ENCODE measurements at places on chromosomes 12 and 14.

- no peak for DNase-seq
Measured at GRCh38 chr14:64800000-64800399, 79.7 kb downstream of the SPTB start.

DNA sequence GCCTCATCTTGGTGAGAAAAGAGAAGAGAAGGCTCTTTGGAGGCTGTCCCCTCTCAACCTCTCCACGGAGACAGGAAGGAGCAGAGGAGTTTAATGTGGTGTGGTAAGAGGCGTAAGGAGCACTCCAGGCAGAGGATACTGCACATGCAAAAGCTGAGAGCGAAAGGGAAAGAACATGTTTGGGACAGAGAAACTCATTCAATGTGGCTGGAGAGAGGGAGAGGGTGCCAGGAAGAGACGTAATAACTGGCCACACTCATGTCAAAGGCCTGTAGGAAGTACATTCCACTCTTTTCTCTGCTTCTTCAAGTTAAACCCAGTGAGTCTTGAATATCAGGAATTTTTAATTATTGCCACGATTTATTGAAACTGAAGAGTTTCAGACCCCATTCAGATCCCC is 12.0 kb downstream of the VDR start:
- no peak for DNase-seq

GRCh38 chr14:50875359-50876070 is 3.7 kb downstream of the ABHD12B start:
- DNase-seq, result peak; percentile 77

DNA sequence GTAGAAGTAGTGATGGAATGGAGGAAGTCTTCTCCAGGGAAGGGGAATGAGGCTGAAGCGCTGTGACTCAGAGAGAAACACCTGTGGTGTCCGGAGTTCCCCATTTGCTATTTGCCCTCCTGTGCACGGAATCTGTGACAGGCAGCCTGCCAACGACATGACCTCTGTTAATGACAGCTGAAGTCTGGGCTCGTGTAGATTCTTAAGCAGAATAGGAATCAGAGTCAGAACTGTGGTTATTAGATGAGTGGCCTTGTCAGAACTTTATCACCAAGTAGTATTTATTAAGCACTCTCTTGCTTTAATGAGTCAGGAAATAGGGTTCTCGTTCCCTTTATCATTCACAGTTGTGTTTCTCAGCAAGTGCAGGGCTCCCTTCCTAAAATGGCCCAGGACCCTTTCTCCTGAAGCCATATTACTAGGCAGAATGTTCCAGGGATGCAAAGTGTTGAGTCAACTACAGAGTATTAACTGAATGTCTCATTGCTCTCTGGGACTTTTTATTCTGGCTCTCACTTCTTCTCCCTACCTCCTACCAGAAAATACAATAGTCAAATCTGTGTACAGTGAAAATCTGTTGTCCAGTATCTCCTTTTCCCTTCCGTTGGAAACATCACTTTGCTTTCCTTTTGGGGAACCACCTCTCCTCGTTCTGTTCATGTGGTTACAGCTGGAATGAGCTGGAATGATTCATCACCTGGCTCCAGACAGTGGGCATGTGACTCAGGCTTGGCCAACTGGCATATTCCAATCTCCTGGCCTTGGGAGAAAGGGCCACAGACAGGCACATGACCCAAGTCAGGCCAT is 77.8 kb upstream of the MAX start:
- peak; percentile 58 for DNase-seq

- DNase-seq, result no peak
Measured at GRCh38 chr14:95668235-95668772, 17.9 kb upstream of the TCL1B start.

GRCh38 chr14:61616524-61617185 is 78.7 kb upstream of the HIF1A start:
- DNase-seq, result no peak

DNA sequence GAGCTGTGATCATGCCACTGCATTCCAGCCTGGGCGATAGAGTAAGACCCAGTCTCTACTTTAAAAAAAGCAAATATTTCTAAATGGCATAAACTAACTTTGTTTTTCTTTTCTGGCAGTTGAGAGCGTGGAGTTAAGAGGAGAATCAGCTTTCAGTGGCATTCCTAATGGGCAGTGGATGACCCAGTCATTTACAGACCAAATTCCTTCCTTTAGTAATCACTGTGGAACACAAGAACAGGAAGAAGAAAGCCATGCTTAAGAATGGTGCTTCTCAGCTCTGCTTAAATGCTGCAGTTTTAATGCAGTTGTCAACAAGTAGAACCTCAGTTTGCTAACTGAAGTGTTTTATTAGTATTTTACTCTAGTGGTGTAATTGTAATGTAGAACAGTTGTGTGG is 21.2 kb downstream of the TDG start:
- no peak for DNase-seq

GRCh38 chr12:71393625-71394024 is 46.0 kb upstream of the LGR5 start:
- DNase-seq, result no peak

DNA sequence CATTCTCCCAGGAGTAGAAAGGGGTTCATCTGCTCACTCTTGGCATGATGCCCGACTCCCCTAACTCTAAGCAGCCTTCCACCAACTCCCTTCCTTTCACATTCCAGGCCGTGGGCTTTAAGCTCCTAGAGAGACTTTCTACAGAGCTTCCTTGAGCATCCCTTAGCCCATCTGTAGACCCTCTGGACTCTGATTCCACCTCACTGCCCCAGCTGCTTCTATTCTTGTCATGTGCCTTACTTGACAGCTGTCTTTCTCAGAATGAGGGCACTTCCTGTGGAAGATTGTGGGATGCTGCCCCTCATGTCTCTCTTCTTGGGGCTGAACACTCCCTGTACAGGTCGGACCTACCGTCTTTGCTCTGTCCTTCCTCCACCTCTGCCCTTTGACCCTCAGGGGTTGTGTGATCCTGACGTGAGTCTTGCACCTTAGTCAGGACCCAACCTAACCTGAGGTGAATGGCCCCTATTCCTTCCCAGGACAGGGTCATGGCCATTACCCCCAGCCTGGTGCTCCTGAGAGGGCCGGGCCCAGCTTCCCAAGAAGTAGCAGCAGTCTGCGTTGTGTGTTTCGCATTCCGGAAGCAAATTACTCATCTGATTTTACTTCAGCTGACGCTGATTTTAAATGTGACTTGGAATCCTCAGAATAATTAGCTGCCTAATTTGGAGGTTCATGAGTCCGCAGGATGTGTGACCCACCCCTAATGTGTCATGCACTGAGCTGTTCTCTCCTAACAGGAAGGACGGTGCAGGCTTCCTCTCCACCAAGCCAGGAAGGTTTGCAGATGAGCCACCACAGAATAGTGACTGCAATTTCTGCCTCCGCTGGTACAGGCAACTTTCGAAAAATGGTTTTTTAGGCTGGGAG is 2.7 kb upstream of the GALNT6 start:
- DNase-seq, result peak; percentile 52

DNA sequence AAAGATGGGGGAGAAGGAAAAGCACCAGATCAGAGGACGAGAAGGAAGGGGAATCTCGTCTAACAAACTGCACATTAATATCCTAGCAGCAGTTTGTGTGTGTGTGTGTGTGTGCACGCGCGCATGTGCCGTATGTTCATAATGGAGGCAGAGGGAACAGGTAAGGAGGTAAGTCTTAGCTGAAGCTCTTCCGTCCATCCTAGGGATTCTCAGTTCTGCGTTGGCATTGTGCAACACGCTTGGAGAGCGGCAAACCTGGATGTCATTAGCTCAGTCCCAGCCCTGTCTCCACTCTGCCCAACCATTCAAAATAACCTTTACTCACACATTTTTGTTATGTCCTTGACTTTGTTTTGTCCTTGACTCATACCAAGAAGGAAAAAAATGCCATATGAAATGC is 1.6 kb upstream of the C1R start:
- DNase-seq, result no peak

DNA sequence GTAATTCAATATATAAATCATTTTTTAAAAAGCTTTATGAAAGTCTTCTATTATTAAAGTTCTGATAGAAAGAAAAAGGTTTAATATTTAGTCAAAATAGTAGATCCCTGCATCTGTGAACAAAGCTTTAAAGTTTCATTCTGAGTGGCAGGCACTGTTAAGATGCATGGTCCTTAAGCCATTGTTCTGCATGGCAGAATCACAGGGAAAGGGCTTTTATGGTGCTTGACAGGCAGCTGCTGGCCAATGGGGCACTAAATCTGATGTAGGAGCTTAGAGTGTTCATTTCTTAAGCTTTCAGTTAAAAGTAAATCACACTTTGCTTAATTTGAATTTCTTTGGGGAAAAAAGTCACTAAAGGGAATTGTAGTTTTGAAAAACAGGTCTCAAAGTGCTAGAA is 148.2 kb downstream of the PLEKHA5 start:
- DNase-seq, result no peak

- no peak for DNase-seq
Measured at GRCh38 chr14:43169722-43170121, 1337.4 kb downstream of the FSCB start.

DNA sequence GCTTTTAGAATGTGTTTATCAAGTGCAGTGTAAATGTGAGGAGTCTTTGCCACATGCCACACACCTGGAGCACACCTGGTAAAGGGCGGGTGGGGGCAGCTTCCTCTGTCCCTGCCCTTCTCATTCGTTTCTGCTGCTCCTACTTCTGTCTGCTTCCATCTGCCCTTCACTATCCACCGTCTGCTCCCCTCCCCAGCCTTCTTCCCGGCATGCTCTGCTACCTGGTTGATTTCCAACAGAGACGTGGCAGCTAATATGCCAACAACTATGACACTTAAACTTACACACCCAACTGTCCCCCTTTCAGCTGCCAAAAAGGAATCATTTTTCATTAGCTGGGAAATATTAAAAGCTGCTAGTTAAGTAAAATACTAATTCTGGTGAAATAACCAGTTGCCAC is 9.1 kb upstream of the CARMIL3 start:
- no peak for DNase-seq

GRCh38 chr14:20382526-20382925 is 30.8 kb downstream of the TEP1 start:
- no peak for DNase-seq

DNA sequence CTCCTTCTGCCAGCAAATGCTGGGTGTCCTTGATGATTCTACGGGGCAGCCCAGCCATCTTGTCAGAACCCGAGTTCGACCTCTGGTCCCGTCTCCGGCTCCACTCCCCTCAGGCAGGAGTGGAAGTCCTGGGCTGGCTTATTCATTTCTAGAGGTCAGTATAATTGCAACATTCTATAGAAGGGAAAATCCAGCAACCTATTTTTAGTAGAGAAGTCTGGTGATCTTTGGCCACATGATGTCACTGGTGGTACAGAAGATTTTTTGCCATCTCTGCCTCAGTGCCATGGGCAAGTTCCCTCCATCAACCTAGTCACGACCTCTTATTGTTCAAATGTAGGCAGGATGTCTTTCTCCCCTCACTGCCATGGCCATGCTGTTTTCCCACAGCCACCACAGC is 22.4 kb downstream of the OR10G2 start:
- DNase-seq, result no peak
